Aorta (tissue), 5 donors: ENCODE measurements at places on chromosomes 11 and 22. TPM values are rescaled to one million over a fixed set of nuclear protein-coding genes. Genes with fewer than 3 reads are reported as not detected.

- H3K4me3 ChIP-seq: no peak overlapping the region
- H3K36me3 ChIP-seq: no peaks in the 10 kb centered on the region
- H3K27me3 ChIP-seq: no peaks in the 10 kb centered on the region
- peaks cover 2% of the 10 kb centered on the region for H3K4me1 ChIP-seq
These were observed 59.0 kb downstream of the ZC3H12C start for GRCh38 chr11:110152199-110152598.

GRCh38 chr11:95268391-95268790 is 37.4 kb upstream of the SESN3 start:
- no peak overlapping the region for H3K4me3 ChIP-seq
- no peaks in the 10 kb centered on the region for H3K36me3 ChIP-seq
- DNase-seq: no peak
- H3K4me1 ChIP-seq: no peaks in the 10 kb centered on the region
- H3K27me3 ChIP-seq: no peaks in the 10 kb centered on the region
- H3K27ac ChIP-seq: no peak overlapping the region

GRCh38 chr11:36719358-36720107 is 121.5 kb upstream of the RAG2 start:
- H3K4me3 ChIP-seq: no peak overlapping the region
- H3K27ac ChIP-seq: no peak overlapping the region
- H3K4me1 ChIP-seq: no peaks in the 10 kb centered on the region
- H3K27me3 ChIP-seq: no peaks in the 10 kb centered on the region
- no peak for DNase-seq
- H3K36me3 ChIP-seq: no peaks in the 10 kb centered on the region

GRCh38 chr22:30286813-30287647 is 2.3 kb downstream of the CASTOR1 start:
- H3K27me3 ChIP-seq: no peaks in the 10 kb centered on the region
- DNase-seq: peak; percentile 83
- H3K27ac ChIP-seq: no peak overlapping the region
- H3K4me3 ChIP-seq: no peak overlapping the region
- H3K4me1 ChIP-seq: no peaks in the 10 kb centered on the region

- no peak overlapping the region for H3K4me3 ChIP-seq
- H3K27me3 ChIP-seq: no peaks in the 10 kb centered on the region
- peak; percentile 41 for DNase-seq
- H3K36me3 ChIP-seq: no peaks in the 10 kb centered on the region
- no peak overlapping the region for H3K27ac ChIP-seq
These were observed 8.2 kb downstream of the ARRB1 start for GRCh38 chr11:75342966-75343870.

- H3K27me3 ChIP-seq: no peaks in the 10 kb centered on the region
- H3K4me1 ChIP-seq: no peaks in the 10 kb centered on the region
- H3K36me3 ChIP-seq: no peaks in the 10 kb centered on the region
- no peak overlapping the region for H3K4me3 ChIP-seq
These were observed 7.0 kb upstream of the CEP126 start for GRCh38 chr11:101907815-101908214.

DNA sequence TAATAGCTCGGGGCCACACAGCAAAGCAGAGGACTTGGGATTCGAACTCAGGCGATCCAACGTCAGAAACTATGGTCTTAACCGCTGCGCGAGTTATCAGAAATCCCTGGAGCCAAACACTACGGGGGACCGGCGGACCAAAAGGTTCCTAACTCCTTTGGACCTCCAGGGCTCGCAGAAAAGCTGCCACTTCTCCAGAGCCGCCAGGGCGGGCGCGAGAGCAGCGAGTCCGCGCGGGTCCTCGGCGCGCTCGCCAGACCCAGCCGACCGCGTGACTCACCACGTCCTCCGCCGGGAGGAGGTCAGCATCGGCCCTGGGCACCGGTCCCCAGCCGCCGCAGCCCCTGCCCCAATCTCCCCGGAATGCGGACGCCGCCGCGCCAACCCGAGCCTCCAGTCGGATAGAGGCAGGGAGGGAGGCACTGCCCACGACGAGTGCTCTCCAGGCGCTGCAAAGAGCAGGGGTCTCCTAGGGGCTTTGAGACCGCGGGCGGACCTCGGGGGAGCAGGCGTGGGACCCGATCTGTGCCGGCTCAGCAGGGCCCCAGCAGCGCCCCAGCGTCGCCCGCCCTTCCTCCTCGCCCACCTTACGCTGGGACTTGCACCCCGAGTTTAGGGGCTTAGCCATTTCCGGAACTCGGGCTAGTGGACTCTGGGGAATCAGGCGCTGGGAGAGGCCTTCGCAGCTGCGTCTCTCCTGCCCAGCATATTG is 6.2 kb upstream of the ALX4 start:
- no peaks in the 10 kb centered on the region for H3K27me3 ChIP-seq
- no peaks in the 10 kb centered on the region for H3K4me1 ChIP-seq
- no peak overlapping the region for H3K27ac ChIP-seq
- DNase-seq: no peak
- peak overlapping the region; percentile 7 for H3K4me3 ChIP-seq

GRCh38 chr11:125167954-125168835 is 3.6 kb downstream of the PKNOX2 start:
- H3K4me1 ChIP-seq: no peaks in the 10 kb centered on the region
- no peaks in the 10 kb centered on the region for H3K36me3 ChIP-seq
- no peak overlapping the region for H3K4me3 ChIP-seq
- H3K27me3 ChIP-seq: no peaks in the 10 kb centered on the region
- DNase-seq: no peak

GRCh38 chr11:70537576-70538571 is 139.5 kb downstream of the CTTN start:
- H3K27ac ChIP-seq: no peak overlapping the region
- no peaks in the 10 kb centered on the region for H3K27me3 ChIP-seq
- DNase-seq: peak; percentile 29
- H3K4me3 ChIP-seq: no peak overlapping the region
- no peaks in the 10 kb centered on the region for H3K4me1 ChIP-seq
- no peaks in the 10 kb centered on the region for H3K36me3 ChIP-seq

DNA sequence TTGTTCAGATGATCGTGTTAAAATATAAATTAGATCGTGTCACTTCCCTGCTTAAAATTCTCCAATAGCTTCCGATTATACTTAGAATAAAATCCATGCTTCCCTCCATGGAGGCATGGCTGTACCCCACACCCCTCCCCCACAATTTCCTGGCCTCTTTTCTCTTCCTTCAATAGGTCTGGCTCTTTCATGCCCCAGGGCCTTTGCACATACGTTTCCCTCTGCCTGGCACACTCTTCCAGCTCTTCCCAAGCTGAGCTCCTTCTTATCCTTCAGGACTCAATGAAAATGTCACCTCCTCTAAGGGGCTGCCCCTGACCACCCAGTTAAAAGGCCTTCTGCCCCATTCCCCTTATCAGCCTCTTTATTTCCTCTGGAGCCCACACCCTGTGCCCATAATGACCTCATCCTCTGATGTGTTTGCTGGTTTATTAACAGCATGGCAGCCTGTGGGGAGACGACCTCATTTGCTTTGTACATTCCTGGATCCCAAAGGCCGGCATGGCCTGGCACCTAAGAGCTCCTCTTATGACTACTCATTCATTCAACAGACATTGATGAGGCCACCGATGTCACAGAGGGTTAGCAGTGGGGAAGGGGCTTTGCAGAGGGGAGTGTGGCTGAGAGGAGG is 9.0 kb upstream of the FLRT1 start:
- no peak overlapping the region for H3K27ac ChIP-seq
- no peak overlapping the region for H3K4me3 ChIP-seq
- H3K36me3 ChIP-seq: no peaks in the 10 kb centered on the region
- H3K4me1 ChIP-seq: no peaks in the 10 kb centered on the region

APOL3 gene
- 113 TPM for total RNA-seq

PTPN5 gene
- total RNA-seq: 1.5 TPM

UNC93B1 gene
- 20.4 TPM for total RNA-seq

ISX gene
- total RNA-seq: not detected

RIMBP3C gene
- total RNA-seq: 0.32 TPM

CCDC88B gene
- 19.0 TPM for total RNA-seq
